Stimulated activated CD4-positive, alpha-beta T cell treated with anti-CD3 and anti-CD28 coated beads, Interleukin-1b, Interleukin-23, amount 100 ng/mL, for 24 hours (primary cell): ENCODE measurements at places on chromosomes 4 and X.
A peak's percentile ranks its signal among the peaks of the same experiment; 100 is the strongest.

GRCh38 chr4:112545346-112545745, 29.4 kb upstream of the NEUROG2 start:
- no peak for DNase-seq

DNA sequence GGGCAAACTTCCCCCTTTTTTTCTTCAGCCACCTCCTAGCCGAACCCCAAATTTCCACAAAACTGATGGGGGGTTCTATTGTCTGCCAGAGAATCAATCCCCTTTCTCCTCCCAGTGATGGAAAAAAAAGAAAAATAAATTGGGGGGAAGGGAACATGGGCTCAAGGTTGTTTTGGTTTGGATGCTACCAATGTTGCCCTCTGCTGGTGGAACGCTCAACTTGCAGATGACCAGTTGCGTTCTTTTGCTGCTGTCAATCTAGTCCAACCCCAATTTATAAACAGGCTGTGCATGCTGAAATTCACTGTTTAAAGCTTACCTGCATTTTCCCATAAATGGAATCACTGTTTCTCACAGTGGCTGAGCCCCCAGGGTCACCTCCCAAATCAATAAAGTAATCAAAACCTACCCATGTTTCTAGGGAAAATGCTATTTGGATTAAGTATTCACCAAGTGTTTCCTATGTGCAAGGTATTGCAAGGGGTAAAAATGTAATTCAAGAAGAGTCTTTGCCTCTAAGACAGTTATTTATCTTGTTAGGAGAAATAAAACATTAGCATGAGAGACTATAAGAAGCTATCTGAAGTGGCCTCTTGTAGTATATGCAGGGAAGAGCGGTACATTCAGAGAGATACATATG, 116.7 kb upstream of the TMEM164 start:
- peak; percentile 9 for DNase-seq

DNA sequence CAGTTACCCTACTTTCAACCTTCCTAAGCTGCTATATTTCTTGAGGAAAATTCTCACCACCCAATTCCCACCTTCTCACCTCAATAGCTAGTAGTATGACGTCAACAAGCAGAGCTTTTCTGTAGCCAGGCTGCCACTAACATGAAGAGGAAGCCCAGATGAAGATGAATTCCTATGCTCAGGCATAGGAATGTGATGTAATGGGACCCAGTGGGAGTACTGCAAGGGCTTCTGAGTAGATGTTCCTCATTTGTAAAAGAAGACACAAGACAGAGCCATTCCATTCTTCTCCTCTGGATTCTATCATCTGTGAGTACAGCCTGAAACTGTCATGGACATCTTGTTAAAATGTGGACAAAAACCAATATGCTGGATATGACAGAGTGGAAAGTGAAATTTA, 81.6 kb upstream of the KLF3 start:
- DNase-seq = no peak

- DNase-seq = no peak
These were observed 1212.5 kb upstream of the PRKX start for GRCh38 chrX:4925911-4926310.

DNA sequence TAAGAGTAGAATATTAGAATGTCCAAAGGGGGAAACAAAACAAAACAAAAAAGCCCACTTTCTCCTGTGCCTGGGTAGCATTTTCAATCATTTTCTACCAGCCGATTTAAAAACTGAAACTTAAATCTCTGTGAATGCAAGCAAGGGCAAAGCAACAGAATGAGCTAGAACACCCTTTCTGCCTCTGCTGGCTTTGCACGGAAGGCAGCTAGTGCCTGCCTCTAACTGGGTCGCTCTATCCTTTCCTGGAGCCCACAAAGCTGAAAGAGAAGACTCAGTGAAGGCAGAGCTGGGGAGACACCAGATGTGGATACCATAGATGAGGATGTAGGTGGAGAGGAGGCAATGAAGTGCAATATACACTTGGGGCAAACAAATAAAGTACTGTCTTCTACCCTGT, 248.9 kb upstream of the TTC29 start:
- DNase-seq = no peak

DNA sequence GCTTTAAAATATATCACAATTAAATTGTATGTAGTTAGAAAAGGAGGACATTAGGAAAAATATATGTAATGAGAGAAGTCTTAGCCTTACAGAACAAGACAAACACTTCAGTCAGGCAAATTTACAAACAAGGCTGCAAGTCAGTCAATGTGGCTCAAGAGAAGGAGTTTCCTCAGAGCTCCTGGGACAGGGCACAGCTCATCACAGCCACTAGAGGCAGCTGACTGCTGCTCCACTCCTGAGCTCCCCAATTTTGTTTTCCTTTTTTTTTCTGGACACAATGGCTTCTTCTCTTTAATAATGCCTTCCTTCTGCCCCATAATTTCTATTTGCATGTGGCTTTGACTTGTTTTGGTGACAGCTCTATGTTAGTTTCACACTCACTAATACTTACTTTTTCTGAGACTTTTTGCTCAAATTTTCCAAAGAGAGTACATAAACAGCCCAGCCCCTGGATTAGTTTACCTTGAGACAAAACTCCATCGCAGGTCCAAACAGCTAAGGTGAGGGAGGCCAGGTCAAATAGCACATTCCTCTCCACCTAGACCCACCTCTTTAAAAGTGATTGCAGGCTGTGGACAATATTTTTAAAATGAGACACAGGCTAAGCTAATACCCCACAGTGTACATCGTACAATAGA, 850.4 kb upstream of the FRG1 start:
- no peak for DNase-seq

GRCh38 chr4:114249976-114250375, 270.5 kb upstream of the ARSJ start:
- DNase-seq = no peak

DNA sequence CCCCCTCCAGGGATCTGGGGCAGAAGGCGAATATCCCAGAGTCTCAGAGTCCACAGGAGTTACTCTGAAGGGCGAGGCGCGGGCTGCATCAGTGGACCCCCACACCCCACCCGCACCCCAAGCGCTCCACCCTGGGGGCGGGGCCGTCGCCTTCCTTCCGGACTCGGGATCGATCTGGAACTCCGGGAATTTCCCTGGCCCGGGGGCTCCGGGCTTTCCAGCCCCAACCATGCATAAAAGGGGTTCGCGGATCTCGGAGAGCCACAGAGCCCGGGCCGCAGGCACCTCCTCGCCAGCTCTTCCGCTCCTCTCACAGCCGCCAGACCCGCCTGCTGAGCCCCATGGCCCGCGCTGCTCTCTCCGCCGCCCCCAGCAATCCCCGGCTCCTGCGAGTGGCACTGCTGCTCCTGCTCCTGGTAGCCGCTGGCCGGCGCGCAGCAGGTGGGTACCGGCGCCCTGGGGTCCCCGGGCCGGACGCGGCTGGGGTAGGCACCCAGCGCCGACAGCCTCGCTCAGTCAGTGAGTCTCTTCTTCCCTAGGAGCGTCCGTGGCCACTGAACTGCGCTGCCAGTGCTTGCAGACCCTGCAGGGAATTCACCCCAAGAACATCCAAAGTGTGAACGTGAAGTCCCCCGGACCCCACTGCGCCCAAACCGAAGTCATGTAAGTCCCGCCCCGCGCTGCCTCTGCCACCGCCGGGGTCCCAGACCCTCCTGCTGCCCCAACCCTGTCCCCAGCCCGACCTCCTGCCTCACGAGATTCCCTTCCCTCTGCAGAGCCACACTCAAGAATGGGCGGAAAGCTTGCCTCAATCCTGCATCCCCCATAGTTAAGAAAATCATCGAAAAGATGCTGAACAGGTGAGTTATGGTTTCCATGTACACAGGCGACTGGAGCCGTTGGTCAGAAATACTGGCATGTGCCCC, at the start of gene CXCL1:
TSS of gene CXCL1 (plus strand) at position 264 of the 926 bp plus-strand sequence. CDS start at position 342, 78 bp downstream.
- no peak for DNase-seq

GRCh38 chr4:101763576-101763975, 27.0 kb upstream of the BANK1 start:
- no peak for DNase-seq

DNA sequence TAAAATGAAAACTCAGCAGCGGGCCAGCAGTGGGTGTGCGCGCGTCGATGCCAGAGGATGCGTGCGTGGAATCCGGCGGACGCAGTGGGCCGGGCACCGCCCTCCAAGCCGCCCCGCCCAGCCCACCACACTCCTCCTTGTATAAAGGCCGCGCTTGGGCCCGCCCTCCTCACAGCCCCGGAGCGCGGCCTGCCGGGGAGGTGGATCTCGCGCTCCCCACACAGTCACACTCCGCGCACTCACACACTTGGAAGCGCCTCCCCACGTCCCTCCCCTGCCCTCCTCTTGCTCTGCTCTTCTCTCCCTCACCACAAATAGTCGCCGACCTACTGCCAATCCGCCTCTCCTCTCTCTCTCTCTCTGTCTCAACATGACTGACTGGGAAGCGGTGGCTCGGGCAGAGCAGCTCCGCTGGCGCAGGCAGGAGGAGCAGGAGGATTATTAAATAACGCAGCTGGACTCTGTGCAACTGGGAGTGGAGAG, at the start of gene CCSER1:
TSS of gene CCSER1 (plus strand) at position 172 of the 483 bp plus-strand sequence.
- DNase-seq = peak; percentile 23

DNA sequence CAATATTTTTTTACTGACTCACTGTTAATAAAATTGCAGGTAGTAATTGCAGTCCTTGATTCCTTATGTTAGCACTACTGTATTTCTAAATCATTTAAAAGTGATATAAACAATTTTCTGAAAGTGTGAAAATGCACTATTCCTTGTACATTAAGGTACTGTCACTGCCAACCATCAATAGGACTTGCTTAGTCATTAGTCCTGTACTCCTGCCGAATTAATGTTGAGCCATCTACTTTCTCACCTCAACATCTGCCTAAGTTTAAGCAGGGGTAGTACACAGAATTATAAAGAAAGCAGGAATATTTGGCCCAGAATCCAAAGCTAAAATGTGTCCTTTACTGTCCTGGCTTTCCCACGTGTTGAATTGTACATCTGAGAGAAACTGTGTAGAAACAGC, 87.0 kb upstream of the TRPC3 start:
- no peak for DNase-seq

- DNase-seq = no peak
These were observed 59.2 kb downstream of the SLC7A11 start for GRCh38 chr4:138182838-138183426.

DNA sequence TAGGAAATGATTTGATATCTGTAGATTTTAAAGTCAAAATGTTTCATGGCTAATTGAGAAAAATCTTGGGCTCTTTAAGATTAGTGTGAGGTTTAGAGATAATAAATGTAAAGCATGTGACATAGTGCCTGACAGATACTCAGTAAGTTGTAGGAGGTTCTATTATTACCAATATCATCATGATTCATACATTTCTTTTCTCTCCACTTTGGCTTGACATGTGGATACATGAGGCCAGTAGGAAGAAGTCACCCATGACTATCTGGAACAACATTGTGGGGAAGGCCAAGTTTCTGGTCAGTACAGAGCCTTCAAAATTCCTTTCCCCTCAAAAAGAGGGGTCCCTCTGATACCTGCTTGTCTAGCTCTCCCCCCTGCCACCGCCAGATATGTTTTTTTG, 91.2 kb upstream of the SORBS2 start:
- DNase-seq = no peak

GRCh38 chr4:152723236-152723635, 43.4 kb upstream of the TMEM154 start:
- no peak for DNase-seq

DNA sequence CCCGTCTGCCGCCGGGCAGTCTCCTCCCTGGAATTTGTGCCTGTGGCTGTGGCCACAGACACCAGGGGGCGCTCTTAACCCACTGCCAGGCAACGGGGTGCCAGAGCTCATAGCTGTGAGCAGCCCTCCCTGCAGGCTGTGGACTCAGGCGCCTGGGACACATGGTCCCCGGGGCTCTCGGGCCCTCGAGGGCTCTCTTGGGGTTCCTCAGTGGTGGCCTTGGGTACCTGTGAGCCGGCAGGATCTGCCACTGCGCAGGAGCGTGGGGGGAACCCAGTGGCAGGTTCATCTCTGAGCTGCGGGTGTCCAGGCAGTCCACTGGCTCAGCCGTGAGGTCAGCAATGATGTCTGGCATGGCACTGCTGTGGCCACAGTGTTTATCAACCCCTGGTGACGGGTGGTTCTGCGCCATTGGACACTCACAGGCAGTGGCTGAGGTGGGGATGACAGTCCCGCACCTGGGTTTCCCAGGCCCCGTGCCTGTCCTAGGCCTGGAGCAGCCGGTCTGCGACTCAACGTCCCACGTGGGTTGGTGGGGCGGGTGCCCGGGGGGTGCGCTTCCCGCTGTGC, 37.2 kb downstream of the PCGF3 start:
- DNase-seq = peak; percentile 74

GRCh38 chr4:157674699-157675098, 454.2 kb downstream of the GRIA2 start:
- no peak for DNase-seq

DNA sequence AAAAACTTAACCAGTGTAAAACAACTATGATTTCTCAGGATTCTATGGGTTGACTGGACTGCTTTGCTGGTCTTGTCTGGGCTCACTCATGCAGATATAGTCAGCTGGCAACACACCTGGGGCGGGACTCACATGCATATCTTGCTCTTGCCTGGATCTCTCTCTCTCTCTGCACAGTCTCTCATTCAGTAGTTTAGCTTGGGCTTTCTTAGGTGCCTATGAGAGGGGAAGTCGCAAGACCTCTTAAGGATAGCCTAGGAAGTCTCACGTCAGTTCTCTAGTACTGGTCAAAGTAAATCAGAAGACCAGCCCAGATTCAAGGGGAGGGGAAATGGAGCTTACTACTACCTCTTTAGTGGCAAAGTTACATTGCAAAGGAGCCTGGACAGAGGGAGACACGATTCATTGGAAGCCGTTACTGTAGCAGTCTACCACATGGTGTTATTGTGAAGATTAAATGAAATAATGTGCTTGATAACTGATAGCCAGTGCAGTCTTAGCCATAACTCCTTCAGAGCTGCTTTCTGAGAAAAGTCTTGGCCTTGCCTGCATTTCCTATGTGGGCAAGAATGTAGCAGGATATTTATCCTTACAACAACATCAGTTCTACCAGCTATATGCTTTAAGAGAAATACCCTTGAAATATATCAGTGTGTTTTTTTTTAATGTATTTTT, 2.1 kb downstream of the COPS4 start:
- DNase-seq = no peak

DNA sequence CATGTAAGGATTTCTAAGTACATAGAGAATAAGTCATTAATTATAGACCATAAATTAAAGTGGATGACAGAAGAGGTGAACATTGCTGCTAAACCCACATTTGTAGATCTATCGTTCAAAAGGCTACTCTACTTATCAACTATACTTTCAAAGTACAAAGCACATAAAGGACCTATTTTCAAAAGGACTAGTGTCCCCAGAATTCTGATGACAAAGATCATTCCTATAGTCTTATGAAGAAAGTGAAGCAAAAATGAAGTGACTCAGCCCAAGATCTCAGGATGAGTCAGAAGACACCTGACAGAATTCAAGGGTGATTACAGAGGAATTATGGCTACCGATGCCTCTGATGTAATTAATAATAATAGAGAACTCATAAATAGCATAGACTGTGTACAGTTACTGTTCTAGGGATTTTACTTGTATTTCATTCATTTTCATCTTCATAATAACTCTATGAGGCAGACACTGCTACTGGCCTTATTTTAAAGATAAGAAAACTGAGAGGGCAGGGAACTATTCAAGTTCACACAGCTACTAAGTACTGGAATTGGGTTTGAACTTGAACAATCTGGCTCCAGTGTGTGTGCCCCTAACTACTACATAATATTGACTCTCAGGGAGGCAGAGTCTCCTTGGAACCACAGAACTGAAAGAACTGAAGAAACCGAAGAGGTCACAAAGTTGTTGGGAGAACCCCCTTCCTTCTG, 17.1 kb downstream of the USP46 start:
- DNase-seq = no peak
